Activated T-helper 9 cell treated with anti-CD3 and anti-CD28 coated beads, Interleukin-2, amount 50 U/mL, for 16 hours (primary cell): ENCODE measurements at places on chromosomes 13 and 19.

DNA sequence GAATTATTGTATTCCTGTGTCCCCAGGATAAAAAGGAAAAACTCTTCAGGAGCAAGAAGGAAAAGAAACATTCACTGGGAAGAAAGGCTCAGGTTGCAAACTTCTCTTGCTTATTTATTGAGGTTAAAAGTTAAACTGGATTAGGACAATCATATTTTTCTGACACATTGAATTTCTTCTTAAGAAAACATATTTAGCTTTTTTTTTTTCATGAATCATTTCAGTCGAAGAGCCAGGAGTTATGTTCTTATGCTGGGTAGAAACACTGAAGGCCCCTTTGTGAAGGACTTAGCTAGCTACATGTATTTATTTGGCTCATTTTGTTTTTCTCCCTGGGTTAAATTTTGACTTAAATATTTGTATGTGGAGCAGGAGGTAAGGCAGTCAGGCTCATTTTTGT lies 434.0 kb downstream of the KLF5 start:
- DNase-seq, result no peak

GRCh38 chr13:20270163-20270865 lies 38.2 kb upstream of the GJB6 start:
- no peak for DNase-seq

DNA sequence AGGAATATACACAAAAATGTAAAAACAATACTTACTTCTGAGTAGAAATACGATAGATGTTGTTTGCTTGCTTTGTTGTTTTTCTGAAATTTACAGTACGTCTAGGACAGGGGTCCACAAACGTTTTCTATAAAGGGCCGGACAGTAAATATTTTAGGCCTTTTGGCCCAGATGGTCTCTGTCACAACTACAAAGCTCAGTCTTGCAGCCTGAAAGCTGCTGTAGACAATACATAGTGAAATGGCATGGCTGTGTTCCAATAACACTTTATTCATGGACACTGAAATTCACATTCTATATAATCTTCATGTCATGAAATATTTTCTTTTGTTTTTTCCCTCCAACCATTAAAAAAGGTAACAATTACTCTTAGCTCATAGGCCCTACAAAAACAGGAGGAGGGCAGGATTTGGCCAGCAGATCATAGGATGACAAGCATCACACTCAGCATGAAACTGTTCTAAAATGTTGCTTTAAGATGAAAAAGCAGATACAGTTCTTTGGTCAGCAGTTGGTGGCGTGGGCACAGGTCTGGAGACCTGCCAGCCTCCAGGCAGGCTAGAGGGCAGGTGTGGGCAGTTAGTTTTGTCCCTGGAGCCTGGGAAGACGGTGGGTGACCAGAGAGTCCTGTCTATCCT lies at the start of gene EDDM13:
EDDM13 (plus strand) TSS at position 588 of the 638 bp plus-strand sequence. CDS start 87 bp downstream, outside the sequence.
- DNase-seq, result no peak

DNA sequence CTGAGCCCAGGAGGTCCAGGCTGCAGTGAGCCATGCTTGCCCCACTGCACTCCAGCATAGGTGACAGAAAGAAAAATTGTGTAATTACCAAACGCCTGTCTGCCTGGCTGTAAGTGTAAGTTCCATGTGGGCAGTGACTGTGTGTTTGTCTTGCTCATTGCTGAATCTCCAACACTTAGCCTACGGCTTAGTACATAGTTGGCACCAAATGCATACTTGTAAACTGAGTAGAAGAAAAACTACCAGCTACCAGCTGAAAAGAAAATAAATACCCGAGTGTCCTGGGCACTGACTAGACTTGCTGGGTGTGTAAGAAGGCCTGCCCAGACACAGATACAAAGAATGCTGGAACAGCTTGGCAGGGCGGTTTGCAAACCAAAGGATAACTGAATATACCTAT lies 2.7 kb upstream of the CEBPG start:
- no peak for DNase-seq

- DNase-seq, result peak; percentile 67
These were observed 29.1 kb downstream of the VAV1 start for GRCh38 chr19:6801485-6802086.

- no peak for DNase-seq
These were observed 54.7 kb upstream of the HTR2A start for GRCh38 chr13:46951516-46951915.

DNA sequence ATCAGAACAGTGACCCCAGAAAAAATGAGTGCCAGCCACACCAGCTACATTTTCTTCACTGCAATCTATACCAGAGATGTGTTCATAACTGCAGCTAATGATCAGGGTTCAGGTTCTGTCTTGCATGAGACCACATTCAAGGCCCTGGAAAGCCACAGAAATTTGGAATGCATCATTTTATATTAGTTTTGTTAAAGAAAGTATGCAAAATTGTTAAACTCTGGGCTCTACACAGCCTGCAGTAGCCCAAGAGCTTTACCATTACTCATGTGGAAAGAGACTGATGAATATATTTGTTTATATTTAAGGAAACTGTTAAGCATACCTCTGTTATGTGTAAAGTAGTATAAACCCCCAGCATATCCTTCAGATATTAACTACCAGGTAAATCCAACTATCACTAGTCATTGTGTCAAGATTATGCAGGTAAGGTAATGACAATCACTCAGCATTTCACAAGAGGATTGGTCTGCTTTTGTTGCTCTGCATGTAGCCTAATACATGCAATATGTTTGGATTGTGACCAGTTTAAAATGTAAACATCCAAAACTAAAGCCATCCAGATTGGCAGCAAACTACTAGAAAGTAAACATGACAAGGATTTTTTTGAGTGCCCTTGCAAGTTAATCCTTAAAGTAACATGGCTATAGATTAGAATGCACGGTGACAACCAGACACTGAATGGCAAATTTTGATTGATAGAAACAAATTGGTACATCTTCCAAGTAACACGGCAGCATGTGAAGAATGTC lies 429.1 kb upstream of the ARGLU1 start:
- no peak for DNase-seq

DNA sequence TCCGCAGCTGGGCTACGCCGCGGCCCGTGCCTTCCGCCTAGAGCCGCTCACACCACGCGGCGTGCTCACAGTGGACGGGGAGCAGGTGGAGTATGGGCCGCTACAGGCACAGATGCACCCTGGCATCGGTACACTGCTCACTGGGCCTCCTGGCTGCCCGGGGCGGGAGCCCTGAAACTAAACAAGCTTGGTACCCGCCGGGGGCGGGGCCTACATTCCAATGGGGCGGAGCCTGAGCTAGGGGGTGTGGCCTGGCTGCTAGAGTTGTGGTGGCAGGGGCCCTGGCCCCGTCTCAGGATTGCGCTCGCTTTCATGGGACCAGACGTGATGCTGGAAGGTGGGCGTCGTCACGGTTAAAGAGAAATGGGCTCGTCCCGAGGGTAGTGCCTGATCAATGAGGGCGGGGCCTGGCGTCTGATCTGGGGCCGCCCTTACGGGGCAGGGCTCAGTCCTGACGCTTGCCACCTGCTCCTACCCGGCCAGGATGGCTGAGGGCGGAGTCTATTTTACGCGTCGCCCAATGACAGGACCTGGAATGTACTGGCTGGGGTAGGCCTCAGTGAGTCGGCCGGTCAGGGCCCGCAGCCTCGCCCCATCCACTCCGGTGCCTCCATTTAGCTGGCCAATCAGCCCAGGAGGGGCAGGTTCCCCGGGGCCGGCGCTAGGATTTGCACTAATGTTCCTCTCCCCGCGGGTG lies 7.4 kb downstream of the DBP start:
- DNase-seq, result no peak

DNA sequence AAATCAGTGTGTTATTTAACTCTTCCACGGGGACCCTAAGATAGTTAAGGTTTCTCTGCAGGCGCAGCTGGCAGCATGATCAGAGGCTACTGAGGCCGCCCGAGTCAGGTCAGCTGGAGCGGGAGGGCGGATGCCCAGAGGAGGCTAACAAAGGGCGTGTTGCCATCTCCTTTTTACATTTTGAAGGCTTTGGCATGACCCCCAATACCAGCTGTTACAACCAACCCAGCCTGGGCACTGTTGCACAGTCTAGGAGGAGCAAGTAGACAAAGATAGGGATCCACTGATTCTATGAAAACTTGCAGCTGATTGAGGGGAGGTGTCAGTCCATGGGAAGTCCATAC lies 15.7 kb downstream of the COL4A2 start:
- no peak for DNase-seq

GRCh38 chr13:110278859-110279258 lies 28.1 kb downstream of the COL4A1 start:
- DNase-seq, result no peak

- no peak for DNase-seq
These were observed 33.9 kb downstream of the PDE4A start for GRCh38 chr19:10454267-10454666.

DNA sequence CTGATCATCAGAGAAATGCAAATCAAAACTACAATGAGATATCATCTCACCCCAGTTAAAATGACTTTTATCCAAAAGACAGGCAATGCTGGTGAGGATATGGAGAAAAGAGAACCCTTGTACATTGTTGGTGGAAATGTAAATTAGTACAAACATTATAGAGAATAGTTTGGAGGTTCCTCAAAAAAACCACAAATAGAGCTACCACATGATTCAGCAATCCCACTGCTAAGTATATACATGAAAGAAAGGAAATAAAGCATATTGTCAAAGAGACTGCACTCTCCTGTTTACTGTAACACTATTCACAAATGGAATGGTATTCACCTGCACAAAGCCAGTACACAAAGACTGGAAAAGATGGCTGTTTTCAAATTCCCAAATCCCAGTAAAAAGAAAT lies 1233.7 kb downstream of the PCDH17 start:
- DNase-seq, result no peak

DNA sequence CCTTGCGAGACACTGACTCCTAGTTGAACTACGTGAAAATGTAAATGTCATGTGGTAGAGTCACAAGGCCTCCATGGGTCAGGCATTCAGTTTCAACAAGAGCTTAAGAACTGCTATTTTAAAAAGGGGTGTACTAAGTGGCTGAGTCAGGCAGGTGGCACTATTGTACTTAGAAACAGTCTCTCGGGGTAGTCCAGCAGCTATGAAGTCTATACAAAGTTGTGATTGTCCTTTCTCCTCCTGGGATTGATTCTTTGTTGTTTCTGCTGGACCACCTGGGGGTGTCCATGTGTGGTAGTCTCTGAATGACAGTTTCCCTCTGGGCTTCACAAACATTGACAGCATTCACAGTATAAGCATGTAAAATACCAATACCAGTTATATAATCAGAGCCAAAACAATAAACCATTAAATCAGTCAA lies 33.0 kb downstream of the UGGT2 start:
- DNase-seq, result no peak

DNA sequence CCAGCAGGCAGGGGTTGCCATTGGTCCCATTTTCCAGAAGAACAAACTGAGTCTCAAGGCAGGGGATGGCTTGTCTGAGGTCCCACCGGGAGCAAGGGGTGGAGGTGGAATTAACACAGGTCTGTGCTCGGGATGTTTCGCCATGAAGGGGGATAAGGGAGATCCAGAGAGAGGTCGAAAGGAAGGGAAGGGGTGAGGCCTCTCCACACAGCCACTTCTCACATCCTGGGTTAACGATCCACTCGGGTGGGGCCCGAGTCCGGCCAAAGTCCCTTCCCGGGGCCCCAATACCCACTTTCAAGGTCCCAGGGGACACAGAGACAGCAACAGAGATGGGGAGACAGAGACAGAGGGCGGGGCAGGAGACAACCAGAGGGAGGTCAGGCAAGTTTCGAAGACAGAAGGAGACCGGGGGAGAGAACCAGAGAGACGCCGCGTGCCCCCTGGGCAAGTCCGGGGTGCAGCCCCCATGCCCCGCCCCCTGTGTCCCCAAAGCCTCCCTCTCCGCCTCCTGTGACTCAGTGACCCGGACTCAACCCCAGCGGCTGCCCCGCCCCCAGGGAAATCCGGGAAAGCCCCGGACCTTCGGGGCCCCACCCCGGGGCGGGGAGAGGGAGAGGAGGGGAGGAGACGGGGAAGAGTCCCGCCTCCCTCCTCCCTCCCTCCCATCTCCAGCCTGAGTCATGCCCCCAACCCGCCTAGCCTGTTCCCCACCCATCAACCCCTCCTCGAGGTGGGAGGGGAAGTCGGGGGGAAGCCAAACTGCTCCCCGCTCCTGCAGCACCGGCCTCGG lies 1.4 kb upstream of the BCL3 start:
- DNase-seq, result peak; percentile 92

- no peak for DNase-seq
These were observed 4.9 kb downstream of the CCDC122 start for GRCh38 chr13:43874504-43875092.

- DNase-seq, result no peak
These were observed 2.1 kb upstream of the GRTP1 start for GRCh38 chr13:113365971-113366588.

GRCh38 chr13:108451121-108451520 lies 178.3 kb upstream of the MYO16 start:
- no peak for DNase-seq

DNA sequence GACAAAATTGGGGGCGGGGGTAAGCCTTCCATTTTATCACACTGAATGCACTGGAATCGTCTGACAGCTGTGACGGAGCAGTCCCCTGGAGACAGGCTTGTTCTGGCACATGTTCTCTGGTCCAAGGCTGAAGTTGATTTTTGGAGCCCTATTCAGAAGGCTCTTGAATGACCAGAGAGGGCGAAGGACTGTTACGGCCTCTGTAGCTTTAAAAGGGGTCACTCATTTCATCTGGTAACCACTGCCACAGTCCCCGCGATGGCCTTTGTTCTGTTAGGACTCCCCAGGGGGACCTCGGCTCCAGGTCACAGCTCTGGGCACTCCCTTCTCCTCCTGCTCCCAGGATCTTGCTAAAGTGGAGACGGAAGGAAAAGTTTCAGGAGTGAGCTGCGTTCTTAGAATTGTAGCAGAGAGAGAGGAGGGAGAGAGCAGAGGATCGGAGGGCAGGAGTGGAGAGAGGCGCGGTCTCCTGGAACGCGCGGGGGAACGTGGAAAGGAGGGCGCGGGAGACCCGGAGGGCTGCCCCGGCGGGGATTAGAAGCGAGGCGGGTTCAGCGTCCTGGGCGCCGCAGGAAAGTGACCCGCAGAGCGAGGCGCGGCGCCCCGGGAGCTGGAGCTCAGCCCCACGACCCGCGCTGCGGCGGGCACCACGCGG lies 134.3 kb upstream of the MYO16 start:
- DNase-seq, result no peak

- DNase-seq, result no peak
These were observed 94.6 kb downstream of the CCNA1 start for GRCh38 chr13:36526897-36527296.

- DNase-seq, result no peak
These were observed 19.5 kb downstream of the NUFIP1 start for GRCh38 chr13:44969551-44970484.

- DNase-seq, result no peak
These were observed 1421.3 kb downstream of the OLFM4 start for GRCh38 chr13:54449922-54450321.

- DNase-seq, result no peak
These were observed 316.0 kb upstream of the ARGLU1 start for GRCh38 chr13:106883976-106884375.

DNA sequence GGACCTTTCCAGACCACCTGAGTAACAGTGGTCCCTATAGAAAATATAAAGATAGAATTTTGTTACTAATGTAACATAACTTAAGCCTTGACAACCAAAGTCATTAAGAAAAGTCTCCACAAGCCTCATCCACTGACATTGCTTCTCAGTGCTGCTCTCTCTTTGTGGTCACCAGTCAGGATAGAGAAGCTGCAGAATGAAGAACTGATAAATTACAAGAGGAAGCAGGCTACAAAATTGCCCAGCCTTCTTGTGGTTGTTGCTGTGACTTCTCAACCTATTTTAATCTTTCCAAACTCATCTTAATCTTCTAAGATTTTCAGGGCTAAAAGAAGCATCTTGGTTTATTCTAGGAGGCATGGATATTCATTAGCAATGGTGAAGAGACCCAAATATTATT lies 343.8 kb downstream of the MZT1 start:
- no peak for DNase-seq

GRCh38 chr13:98576963-98577835 lies at the start of gene STK24:
TSS of gene STK24 (minus strand) at chr13:98577107. CDS start at chr13:98576786, 321 bp downstream.
- DNase-seq, result peak; percentile 56
